Putamen (tissue), 1 donor: ENCODE measurements at places on chromosomes 16 and 17.
A peak's percentile ranks its signal among the peaks of the same experiment; 100 is the strongest.

DNA sequence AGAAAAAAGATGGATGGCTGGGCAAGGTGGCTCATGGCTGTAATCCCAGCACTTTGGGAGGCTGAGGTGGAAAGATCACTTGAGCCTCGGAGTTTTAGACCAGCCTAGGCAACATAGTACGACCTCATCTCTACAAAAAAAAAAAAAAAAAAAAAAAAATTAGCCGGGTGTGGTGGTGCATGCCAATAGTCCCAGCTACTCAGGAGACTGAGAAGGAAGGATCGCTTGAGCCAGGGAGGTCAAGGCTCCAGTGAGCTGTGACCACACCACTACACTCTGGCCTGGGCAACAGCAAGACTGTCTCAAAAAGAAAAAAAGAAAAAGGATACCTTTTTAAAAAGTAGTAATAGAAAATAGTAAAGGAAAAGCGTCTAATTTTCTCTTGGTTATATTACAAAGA, 20.7 kb downstream of the ZNF652 start:
- no peak for DNase-seq

DNA sequence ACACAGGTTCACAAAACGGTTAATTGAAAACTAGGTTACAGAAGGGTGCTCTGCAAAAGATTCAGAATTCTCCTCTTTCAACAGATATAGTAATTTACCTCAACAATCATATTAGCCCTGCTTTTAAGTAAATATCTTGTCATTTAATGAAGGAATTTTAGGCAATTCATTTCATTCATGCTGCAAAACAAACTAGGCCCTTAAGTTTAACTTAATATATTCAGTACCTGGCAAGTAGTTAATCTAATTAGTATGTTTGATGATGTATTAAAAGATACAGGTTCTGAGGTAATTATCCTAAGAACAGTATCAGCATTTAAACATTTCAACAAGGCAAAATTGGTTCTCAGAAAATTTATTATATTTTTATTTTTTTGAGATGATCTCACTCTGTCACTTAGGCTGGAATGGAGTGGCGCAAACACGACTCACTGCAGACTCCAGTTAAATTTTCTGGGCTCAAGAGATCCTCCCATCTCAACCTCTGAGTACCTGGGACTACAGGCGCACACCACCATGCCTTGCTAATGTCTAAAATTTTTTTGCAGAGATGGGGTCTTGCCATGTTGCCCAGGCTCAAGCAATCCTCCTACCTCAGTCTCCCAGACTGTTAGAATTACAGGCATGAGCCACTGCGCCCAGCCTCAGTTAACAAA, 44.9 kb downstream of the SMURF2 start:
- no peak for DNase-seq

DNA sequence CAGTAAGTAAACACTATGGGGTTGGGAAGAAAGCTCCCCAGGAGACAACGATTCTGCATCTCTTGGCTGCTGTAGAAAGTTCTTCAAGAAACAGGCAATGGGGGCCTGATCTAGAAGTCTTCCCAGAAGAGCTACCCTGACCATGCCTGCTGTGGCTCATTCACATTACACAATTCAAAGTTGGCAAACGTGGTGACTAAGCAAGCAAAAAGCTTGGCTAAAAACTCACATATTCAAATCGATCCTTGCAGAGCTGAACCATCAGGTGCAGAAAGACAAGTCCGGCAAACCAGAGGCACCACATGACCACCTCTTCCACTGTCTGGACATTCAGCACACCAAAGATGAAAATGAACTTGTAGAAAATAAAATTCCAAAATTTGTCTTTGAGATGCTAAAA, 16.1 kb downstream of the AMFR start:
- DNase-seq: no peak

GRCh38 chr17:50109785-50110184, 14.6 kb downstream of the PDK2 start:
- no peak for DNase-seq

GRCh38 chr17:66523378-66524200, 221.2 kb downstream of the PRKCA start:
- DNase-seq: no peak

GRCh38 chr16:46774743-46775177, 26.6 kb upstream of the MYLK3 start:
- no peak for DNase-seq

DNA sequence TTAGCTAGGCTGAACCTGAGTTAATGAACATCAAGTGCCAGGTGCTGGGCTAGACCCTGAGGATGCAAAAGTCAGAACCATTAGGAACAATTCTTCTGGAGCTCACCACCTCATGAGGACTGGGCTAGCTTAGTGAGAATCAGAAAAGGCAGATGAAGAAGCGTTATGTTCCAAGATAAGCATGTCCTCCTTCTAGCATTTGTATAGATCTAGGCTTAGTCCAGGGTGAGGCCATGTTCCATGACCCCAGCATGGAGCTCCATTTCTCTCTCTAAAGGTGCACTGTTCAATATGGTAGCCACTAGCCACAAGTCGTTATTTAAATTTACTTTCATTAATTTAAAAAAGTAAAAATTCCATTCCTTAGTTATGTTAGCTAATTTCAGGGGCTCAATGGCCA, 365.3 kb upstream of the CCL2 start:
- no peak for DNase-seq

GRCh38 chr17:12362853-12363455, 302.7 kb upstream of the MYOCD start:
- no peak for DNase-seq

- DNase-seq: no peak
Measured at GRCh38 chr16:28187595-28188004, 24.2 kb downstream of the XPO6 start.

DNA sequence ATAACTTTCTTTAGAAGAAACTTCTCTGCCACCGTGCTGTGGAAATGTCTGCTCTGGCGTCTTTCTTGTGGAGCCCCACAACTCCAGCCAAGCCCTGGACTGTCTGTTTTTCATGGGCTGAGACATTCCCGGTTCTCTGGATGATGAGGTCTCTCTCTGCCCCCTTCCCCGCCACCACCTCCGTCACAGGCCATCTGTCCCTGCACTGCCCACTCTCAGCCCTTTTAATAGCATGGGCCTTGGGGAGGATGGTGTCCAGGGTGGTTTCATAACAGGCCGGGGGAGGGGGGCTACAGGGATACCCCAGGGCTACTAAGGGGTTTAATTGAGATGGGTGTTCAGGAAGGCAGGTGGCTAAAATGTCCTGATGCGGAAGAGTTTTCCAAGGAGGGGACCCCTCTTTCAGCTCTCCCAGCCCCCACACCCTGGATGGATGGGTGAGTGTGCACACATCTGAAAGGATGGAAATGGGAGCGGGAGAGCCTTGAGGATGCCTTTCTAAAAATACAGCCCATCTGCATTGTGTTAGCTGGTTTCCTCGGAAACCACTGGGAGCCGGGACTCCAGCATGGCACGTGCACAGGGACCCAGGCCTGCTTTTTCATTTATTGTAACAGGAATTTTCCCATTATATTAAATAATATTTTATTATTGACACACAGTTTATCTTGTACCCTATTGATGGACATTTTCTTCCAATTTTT, 14.6 kb upstream of the NDRG4 start:
- DNase-seq: no peak

GRCh38 chr16:87628246-87628923, 26.1 kb downstream of the JPH3 start:
- no peak for DNase-seq

- no peak for DNase-seq
Measured at GRCh38 chr17:76578376-76578775, 7.3 kb downstream of the ST6GALNAC2 start.

DNA sequence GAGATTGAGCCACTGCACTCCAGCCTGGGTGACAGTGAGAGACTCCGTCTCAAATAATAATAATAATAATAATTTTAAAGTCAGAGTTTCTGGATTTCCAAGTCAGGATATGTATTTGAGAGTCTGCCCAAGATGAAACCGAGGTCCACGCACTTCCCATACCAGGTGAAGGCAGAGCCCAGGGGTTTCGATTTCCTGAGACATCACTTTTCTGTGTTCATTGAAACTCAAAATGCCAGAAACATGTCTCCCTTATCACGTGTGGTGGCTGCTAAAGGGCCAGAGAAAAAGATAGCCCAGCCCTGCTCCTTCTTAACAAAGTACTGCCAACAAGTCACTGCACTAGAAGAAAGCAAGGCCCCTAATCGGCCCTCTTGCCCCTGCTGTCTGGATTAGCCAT, 9.8 kb upstream of the RNF157 start:
- DNase-seq: no peak

- DNase-seq: no peak
Measured at GRCh38 chr16:50889276-50889675, 147.4 kb downstream of the CYLD start.

- DNase-seq: no peak
Measured at GRCh38 chr17:48181653-48182052, 74.1 kb downstream of the SNX11 start.

DNA sequence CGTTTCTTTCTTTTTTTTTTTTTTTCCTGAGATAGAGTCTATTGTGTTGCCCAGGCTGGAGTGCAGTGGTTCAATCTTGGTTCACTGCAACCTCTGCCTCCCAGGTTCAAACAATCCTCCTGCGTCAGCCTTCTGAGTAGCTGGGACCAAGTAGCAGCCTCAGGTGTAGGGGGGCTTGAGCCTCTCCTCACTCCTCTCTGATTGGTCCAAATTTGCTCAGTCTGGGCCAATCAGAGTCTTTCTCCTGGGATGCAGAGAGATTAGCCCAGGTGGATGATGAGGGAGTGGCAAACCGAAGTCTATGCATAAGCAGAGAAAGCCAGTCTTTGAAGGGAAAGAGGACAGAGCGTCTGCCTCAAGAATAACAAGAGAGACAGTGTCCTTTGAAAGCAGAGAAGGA, 99.0 kb downstream of the BMERB1 start:
- no peak for DNase-seq

- no peak for DNase-seq
Measured at GRCh38 chr16:86697715-86698114, 119.4 kb downstream of the FOXL1 start.

GRCh38 chr16:10936272-10936984, 5.8 kb downstream of the DEXI start:
- DNase-seq: no peak

GRCh38 chr16:16150117-16150877, 73.0 kb downstream of the ABCC6 start:
- peak; percentile 88 for DNase-seq

- DNase-seq: no peak
Measured at GRCh38 chr16:53510704-53511070, 7.7 kb upstream of the AKTIP start.

DNA sequence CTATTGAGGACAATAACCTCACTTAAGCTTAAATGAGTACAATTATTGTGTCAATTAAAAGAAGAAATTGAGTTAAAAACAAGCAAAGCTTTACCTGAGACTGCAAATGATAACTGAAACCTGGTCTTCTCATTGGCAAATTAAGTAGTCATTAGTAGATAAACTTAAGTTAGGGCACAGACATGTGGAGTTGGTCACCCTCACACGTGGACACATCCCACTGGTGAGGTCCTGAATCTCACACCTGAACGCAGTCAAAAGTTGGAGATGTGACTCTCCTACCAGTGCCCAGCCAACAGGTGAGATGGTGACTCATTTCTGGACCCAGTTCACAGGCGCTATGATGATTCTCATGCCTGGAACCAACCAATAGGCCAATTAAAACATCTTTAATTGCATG, 311.6 kb downstream of the FOXL1 start:
- DNase-seq: no peak

DNA sequence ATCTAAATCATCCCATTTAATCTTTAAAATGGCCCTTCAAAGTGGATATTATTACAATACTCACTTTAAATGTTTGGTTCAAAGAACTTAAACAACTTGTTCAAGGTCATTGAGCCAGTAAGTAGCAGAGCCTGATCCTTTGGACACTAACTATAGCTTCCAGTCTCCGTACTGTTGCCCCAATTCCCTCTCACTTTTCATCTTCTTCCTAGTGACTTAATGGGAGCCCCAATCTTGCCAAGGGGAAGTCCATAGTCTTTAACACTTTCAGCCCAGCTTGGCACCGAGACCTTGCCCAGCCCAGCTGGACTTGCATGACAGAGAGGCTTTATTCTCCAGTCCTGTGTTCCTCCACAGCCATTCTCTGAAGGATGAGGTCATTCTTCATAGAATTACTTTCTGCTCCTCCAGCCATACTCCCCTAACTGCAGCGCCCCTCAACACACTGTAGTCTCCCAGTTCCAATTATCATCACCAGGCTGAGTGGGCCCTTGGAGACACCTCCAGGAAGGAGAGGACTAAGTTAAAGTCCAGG, 49.2 kb upstream of the NLK start:
- DNase-seq: peak; percentile 92

- no peak for DNase-seq
Measured at GRCh38 chr16:60608971-60609370, 1427.3 kb downstream of the CDH8 start.

- DNase-seq: no peak
Measured at GRCh38 chr17:15106540-15106939, 158.6 kb downstream of the PMP22 start.

GRCh38 chr17:830950-831349, 48.8 kb downstream of the MRM3 start:
- DNase-seq: no peak

DNA sequence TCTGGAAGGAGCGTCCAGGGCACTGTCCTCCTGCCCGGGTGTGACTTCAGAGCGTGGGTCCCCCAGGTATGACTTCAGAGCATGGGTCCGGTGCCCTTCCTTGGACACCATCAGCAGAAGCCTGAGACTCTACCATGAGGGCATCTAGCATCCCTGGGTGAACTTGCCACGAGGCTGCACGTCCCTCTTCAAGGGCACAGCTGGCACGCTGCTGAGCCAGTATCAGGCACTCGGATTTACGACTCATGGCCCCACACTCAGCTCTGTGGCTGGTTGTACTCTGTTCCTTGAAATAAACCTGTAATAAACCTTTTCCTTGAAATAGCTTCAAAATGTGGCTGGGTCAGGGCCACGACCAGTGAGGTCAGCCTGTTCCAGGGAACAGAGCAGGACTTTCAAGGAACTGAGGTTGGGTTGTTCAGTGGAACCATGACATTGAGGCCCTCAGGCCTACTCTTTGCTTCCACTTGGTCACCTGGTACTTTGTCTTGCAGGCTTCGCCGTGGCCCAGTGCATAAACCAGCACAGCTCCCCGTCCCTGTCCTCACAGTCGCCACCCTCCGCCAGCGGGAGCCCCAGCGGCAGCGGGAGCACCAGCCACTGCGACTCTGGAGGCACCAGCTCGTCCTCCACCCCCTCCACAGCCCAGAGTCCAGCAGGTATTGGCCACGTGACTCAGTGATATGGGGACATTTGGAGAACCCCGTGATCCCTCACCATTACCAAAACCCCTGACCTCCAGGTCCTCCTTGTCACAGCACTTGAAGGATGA, 89.9 kb downstream of the SOCS1 start:
- DNase-seq: no peak

- DNase-seq: no peak
Measured at GRCh38 chr16:49556249-49556605, 182.6 kb downstream of the C16orf78 start.
